ENCODE measurements at places on chromosomes 7 and 10.
A peak's percentile ranks its signal among the peaks of the same experiment; 100 is the strongest.

DNA sequence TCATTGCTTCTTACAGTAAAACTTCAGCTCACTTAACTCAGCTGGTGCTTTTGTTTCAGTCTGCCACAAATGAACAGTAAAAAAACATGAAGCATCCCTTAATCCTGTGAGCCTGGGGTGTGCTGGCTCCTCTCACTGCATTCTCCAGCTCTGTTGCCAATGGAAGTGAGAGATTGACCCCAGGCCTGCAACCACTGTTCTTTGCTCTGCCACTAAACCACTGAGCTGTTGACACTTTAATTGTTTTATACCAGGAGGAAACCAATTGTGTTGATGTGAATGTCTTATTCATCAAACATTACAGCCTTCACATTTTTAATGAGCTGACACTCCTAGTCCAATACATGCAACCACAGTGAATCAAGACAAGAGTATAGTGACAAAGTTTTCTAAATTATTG, 69.4 kb upstream of the FZD1 start:
- no peak for DNase-seq

- no peak for DNase-seq
Observed at GRCh38 chr7:36712015-36712414, 12.3 kb downstream of the AOAH start.

GRCh38 chr10:77613476-77614130, 24.0 kb downstream of the KCNMA1 start:
- no peak for DNase-seq

DNA sequence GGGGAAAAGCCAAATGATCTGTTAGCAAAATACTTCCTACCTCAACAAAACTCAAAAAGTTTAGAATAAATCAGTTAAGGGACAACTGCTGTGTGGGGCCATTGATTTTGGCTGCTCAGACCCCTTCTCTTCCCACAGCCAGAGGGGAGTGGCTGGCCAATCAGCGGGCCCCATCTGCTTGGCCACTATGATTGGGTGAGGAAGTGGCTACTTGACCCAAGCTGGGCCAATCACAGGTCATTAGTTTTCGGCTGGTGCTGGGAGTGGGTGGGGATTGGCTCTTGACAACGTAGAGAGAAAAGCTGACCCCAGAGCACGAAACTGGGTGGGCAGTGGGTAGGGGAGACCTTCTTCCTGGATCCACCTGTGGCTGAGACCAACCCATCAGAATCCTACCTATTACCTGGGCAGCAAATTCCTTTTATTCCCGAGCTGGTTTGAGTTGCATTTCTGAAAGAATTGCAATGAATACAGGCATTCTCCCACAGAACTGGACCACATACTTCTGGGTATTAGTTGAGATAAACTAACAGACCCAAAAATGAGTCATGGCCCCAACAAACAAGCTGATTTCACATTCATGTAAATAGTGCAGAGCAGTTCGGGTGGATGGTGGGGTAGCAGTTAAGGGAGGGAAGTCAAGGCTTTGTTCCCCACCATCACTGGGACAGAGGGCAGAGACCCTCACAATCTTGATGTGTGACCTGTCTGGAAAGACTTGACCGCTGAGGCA, 35.6 kb upstream of the HMX3 start:
- DNase-seq = no peak

DNA sequence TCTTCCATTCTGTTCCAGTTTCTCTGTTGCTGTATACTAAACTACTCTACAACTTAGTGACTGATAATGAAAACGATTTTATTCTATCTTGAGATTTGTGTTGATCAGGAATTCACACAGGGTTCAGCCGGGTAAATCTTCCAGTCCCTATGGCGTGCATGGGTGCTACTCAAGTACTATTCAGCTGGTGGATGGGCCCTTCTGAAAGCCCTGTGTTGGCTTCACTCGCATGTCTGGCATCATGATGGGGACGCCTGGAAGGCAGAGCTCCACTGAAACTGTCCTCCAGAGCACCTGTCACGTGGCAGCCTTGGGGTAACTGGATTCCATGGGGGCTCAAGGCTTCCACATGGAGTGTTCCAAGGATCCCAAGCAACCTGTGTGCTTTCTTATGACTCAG, 86.0 kb upstream of the ZMIZ1 start:
- no peak for DNase-seq

GRCh38 chr7:3064067-3064466, 20.4 kb upstream of the CARD11 start:
- no peak for DNase-seq

DNA sequence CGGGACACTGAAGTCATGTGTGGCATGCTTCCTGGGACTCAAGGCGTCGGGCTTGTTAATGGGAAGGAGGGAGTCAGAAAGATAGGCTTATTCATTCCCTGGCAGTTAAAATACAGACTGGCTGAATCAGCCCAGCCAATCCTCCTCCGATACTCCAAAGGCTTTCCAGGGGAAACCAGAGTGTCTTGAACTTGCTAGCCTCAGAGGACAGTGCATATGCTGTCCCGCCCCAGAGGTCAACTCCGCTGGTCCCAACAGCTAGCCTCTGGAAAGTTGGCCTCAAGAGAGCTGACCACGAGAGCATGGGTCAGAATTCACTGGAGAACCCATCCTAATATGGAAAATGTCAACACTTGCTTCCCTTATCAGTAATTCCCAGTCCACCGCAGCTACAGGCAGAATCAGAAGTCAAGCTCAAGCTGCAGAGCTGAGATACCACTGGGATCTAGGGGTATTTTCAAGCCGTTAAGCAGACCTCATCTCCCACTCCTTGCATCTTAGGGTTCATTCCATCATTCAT, 43.0 kb downstream of the ELMO1 start:
- no peak for DNase-seq

DNA sequence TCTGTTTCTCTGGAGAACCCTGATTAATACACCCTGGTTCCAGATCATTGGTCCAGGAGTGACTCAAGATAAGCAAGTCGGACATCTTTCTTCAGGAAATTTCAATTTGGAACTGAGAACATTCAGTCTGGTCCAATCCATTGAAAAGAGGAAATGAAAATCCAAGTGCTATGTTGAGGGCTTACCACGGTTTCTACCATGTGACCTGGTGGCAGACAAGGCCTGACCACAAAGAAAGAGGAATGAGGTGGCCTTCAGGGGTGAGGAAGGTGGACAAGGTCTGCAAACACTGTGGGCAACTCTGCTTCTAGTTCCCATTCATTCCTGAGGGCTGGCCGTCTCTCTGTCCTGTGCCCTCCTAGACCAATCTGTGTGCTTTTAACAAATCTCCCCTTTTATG, 149.2 kb upstream of the GHITM start:
- DNase-seq = peak; percentile 20
